ENCODE measurements at places on chromosomes 16 and 17. TPM values are rescaled to one million over a fixed set of nuclear protein-coding genes. Genes with fewer than 3 reads are reported as not detected.
A peak's percentile ranks its signal among the peaks of the same experiment; 100 is the strongest.

MYLK3 gene
- polyA plus RNA-seq = 0.10 TPM

ATP5PD gene
- polyA plus RNA-seq = 160 TPM

CMTM3 gene
- 35.5 TPM for polyA plus RNA-seq

NCBP3 gene
- 19.3 TPM for polyA plus RNA-seq

- DNase-seq = no peak
Measured at GRCh38 chr16:80116711-80117110, 424.1 kb upstream of the DYNLRB2 start.

GRCh38 chr17:76345377-76345974 lies 8.2 kb downstream of the PRPSAP1 start:
- DNase-seq = no peak

DNA sequence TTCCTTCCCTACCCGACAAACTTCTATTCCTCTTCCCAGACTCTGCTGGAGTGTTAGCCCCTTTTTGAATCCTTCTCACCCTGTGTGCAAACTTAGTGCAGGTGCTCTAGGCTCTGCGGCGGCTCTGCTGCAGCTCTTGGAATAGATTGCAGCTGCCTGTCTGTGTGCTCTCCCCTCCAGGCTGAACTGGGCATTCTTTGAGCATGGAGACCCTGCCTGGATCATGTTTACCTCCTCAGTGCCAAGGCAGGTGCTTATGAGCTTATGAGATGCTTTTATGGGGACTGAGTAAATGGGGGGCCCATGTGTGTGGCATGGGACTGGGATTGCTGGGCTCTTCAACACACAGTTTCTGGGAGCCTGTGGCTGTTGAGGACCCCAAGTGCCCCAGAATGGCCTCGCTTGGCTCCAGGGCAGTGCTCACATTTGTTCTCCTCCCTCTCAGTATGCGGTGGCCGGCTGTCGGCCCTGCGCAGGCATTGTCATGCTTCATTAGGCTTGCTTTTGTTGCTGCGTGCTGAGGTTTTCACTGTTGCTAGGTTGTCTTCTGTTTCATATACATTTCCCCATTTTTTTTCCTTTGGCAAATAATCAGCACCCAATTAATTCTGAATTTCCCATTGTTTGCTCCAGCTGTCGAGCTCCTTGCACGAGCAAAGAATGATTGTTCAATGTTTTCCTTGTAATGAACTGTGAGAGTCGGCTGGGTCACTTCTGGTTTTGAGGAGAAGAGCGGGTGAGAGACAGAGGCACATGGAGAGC lies 185.5 kb upstream of the NLRP1 start:
- DNase-seq = no peak

DNA sequence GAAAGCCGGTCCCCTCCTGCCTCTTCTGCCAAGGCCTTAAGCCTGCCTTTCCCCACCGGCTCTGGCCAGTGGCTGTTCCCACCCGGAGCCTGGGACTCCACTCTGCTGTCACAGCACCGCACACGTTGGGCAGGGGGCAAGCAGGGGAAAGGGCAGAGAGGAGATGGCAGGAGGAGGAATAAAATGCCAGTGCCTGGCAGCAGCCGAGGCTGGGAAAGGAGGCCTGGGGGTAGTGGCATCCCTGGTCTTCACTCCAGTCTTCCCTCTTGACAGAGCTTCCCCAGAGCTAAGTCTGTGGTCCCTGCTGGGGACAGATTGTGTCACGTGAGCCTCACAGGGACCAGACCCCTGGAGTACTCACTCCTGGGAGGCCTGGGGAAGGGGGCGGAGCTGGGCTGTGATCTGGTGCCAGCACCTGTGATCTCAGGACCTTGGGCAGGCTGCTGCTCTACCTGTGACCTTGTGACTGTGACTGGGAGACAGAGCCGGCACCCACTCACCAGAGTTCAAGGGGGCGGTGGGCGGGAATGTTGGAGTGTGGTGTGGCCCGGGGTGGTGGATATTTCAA lies 97.2 kb upstream of the GSE1 start:
- DNase-seq = no peak

DNA sequence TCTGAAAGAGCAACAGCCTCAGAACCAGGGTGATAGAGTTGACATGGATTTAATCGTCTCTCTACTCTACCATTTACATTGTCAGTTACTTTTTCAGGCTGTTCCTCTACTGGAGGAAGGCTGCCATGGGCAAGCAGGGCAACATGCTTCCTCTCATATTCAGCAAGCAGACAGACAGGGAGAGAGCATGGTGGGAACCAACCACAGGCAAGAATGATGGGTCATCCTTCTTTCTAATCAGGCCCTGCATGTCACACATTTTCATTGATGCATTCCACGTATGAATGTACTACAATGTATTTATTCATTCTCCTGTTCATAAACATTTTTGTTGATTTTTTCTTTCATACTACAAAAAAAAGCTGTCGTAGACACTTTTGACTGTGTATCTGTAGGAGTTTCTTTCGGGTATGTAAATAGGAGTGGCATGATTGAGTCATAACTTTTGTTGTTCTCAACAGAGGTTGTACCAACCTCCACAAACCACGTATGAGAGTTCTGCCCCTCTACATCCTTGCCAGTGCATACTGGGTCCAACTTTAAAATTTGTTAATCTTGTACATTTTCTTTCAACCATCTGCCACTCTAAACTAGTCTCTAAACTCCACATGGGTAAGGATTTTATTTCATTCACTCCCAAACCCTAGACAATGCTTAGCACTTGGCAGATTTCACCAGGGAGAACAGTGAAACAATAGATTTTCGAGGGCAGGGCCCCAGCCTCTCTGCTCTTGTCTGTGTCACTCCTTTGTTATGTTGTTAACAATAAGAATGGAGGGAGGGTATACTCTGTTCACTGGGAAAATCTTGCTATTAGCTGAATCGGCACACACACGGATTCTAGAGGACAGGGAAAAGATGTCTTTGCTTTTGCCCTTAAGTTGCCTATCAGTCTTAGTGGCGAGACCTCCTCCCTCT lies 58.7 kb downstream of the CMC2 start:
- no peak for DNase-seq

GRCh38 chr16:7140899-7141298 lies 191.7 kb upstream of the RBFOX1 start:
- DNase-seq = no peak

GRCh38 chr17:30519707-30520106 lies 42.5 kb downstream of the GOSR1 start:
- DNase-seq = peak; percentile 89

GRCh38 chr17:80751070-80751945 lies 206.7 kb downstream of the RPTOR start:
- peak; percentile 55 for DNase-seq

- DNase-seq = no peak
Measured at GRCh38 chr16:48632137-48632774, 22.3 kb upstream of the N4BP1 start.

- no peak for DNase-seq
Measured at GRCh38 chr17:32822996-32823395, 53.9 kb downstream of the MYO1D start.

DNA sequence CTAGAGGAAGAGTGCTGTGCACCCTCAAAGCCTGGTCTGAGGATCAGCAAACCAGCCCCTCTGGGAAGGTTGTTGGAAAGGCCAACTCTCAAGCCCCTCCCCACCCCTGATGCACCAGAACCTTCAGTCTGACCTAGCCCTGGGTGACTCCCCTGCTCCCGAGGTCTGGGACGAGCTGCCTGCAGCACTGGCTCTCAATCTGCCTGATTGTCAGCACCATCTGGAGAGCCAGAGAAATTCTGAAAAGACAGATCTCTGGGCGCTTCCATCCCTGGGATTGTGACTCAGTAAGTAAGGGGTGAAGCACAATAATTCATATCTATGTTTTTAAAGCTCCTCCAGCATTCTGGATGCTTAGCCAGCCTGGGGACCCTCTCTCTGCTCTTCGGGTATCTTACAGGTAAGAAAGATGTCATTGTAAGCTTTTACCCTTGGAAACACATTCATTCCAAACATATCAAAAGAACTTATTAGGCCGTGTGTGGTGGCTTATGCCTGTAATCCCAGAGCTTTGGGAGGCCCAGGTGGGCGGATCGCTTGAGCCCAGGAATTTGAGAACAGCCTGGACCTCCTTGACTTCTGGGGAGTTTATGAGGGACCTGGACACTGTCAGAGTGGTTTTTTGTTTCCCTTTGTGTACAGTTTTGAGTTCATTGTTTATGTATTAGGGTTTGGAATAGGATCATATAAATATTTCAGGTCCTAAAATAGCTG lies 147.5 kb downstream of the KCNJ12 start:
- DNase-seq = no peak

DNA sequence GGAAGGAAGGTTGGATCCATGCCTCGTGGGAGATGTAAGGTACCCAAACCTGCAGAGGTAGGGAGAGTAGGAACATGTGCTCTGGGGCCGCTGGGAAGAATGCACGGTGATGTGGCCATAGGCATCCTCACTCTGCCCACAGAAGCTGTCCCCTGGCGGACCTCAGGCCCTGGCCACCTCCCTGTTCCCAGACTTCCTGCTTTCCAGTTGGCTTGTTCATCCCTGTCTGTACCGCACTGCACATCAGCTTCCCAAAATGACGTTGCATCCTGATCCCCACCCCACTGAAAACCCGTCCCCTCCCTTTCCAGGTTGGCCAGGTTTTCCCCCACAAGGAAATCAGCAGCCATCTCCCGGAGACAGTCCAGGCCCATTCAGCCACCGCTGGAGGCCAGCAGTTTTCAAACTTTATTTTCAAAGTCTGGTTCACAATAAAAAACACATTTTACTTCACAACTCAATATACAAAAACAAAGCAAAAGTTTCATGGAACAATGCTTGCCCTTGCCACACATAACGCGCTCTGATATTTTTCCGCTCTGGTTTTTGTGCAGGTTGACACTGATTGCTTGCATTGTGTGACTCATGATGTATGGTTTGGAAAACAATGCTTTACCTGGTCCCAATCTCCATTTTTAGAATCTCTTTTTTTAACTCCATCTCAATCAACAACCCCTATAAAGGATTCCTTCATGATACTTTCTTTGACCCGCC lies 143.0 kb downstream of the GAS7 start:
- no peak for DNase-seq

DNA sequence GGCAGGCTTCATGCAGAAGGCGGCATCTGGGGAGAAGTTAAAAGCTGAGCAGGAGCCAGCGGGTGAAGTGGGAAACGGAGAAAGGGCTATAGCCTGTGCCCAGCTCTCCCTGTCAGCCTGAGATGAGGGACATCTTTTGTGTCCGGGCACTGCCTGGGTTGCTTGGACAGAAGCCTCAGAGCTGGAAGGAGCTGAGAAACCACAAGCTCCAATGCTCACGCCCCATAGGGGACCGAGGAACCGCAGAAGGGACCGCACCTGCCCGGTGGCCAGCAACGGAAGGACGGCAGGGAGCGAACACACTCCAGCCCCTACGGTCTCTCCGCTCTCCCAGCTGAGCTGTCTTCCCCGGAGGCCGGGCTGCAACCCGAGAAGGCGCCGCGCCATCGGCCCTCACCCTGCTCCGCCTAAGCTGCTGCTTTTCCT lies 175.8 kb downstream of the NPIPB11 start:
- no peak for DNase-seq

DNA sequence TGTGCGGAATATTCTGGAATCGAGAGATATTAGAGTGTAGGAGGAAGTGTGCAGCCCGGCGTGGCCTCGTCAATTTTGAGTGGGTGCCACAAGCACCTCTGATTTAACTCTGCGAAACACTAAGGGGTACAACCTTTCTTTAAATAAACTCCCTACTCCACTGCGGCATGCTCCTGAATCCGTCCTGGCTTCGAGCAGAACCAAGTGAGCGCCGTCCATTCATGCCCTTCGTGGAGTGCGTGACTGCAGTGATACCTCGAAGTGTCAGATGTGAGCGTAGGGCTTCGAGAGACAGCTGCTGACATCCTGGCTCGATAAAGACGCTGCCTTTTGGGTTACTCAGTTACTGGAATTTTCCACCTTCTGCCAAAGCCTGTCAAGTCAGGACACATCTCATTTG lies 128.8 kb downstream of the FOXL1 start:
- no peak for DNase-seq

DNA sequence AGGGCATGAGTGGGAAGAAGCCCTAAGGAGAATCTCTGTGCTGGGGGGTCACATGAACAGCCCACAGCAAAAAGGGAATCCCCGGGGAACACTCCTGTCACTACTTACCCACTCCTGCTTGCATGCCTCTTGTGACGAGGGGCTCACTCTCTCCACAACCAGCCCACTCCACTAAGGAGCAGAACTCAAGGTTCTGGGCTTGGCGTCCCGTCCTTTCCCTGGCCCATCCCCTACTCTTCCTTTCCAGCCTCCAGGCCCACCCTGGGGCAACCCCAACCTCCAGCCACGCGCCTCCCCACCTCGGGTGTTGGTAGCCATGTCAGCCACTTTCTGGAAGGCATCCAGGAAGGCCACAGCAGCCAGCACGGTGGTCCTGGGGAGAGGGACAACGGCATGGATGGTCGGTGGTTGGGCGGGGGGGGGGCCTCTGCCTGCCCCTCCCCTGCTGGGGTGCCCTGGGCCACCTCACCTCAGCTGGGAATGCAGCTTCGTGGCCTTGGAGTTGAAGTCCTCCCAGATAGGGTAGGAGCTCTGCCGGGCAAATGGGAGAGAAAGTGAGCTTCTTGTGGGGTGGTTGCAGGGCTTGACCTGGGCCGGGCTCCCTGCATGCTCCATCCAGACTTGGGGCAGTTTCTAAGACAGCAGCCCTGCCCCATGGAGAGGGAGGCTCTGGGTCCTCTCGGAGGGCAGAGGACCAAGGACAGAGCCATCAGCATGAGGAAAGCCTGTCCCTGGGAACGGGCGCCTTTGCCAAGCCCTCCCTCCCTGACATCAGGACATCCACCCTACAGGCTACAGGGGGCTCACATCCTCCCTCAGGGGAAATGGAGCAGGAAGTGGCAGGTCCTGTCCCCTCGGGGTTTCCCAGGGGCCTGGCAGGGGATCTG lies 5.1 kb downstream of the MTSS2 start:
- DNase-seq = no peak

DNA sequence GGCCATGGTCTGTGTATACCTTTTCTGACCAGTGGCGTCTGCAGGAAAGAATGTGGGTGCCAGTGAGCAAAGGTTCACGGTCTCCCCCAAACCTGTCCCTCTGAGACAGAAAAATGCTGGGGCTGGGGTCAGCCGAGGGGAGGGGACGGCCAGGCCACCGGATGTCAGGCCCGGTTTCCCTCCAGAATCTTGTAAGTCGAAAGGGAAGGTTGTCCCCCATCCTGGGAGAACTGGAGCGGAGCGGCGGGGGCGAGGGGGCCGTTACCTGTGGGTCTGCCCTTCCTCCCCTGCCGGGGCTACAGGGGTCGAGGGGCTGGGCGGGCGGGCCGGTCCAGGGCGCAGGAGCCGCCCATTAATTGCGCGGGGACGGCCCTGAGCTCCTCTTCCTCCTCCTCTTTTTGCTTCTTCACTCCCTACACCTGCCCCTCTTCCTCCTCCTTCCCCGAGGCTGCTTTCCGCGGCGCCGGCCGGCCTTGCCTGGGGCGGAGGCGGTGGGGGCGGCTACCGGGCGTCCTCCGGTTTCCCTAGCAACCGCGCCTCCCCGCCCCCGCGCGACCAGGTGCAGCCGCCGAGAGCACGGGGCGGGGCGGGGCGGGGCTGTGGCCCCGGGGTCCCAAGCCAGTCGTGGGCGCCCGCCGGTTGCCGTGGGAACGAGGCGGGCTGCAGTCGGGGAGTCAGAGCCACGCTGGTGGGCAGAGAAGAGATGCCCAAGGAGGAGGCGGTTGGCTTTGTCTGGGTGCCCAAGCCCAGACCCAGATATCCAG lies at the start of gene MARCHF10:
TSS of gene MARCHF10 (minus strand) at position 503 of the 764 bp plus-strand sequence. CDS start 6,579 bp downstream, outside the sequence.
- DNase-seq = no peak
